ENCODE measurements at places on chromosomes 4 and X.

DNA sequence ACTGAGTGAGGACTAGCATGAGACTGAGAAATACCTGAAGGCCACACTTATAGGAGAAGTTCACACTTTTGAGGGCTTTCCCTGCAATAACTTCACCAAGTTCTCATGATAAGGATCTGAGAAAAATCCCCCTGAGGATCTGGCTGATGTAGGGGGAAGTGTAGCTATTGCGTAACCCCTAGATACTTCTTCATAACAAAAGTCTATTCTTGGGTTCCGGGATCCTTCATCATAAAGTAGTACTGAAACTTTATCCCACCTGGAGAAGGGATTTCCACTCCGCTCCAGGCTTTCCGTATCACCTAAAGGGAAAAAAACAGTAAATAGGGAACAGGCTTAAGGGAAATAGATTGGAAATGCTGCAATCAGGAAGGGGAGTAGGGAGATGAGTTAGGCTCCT, 13.3 kb downstream of the USP27X start:
- peak; percentile 4 for DNase-seq

DNA sequence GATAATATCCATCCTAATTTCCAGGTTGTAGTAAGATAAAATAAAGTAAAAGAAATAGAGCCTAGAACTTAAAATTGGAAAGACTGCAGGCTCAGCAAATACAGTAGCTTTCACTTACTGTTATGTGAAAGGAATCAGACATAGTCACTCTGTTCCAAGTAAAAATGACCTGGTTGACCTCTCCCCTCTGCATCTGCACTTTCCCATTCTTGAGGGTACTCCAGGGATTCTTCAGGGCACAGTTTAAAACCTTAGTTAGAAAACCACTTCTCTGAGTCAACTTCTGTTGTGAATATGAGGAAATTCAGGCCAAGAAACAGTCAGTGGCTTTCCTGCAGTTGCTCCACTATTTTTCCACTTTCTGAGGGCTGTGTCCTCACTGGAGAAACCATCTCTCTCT, 42.9 kb downstream of the FRAS1 start:
- no peak for DNase-seq

DNA sequence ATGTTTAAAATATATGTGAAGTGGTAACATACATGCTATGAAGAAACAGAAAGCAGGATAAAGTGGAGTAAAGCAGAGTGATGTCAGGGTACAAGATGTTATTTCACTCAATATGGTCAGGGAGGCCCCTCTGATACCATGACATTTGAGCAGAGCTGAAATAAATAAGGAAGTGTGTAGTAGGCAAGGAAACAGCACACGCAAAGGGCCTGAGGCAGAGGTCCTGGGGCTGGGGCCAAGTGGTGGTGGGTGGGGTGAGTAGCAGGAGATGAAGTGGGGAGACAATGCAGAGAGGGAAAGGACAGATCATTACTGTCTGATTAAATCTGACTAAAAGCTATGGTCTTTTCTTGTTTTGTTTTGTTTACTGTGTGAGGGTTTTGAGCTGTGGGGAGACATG, 61.1 kb downstream of the FAM13A start:
- DNase-seq, result no peak

DNA sequence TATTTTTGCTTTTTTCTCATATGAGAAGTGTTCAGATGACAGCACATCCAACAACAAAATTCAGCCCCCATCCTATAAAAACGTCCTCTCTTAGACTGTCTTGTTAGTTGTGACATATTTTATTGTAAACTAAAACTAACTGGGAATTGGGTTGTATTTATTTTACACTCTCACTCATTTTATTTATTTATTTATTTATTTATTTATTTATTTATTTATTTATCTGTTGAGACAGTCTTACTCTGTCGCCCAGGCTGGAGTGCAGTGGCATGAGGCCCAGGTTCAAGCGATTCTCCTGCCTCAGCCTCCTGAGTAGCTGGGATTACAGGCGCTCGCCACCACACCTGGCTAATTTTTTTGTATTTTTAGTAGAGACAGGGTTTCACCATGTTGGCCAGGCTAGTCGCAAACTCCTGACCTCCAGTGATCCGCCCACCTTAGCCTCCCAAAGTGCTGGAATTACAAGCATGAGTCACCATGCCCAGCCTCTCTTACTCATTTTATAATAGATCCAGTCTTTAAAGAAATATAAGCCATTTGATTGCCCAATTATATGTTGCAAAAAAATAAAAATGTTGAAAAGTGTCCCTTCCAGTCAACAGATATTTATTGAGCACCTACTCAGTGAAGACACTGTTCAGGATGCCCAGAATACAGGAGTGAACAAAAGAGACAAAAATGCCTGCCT, 44.6 kb downstream of the PALLD start:
- DNase-seq, result no peak

DNA sequence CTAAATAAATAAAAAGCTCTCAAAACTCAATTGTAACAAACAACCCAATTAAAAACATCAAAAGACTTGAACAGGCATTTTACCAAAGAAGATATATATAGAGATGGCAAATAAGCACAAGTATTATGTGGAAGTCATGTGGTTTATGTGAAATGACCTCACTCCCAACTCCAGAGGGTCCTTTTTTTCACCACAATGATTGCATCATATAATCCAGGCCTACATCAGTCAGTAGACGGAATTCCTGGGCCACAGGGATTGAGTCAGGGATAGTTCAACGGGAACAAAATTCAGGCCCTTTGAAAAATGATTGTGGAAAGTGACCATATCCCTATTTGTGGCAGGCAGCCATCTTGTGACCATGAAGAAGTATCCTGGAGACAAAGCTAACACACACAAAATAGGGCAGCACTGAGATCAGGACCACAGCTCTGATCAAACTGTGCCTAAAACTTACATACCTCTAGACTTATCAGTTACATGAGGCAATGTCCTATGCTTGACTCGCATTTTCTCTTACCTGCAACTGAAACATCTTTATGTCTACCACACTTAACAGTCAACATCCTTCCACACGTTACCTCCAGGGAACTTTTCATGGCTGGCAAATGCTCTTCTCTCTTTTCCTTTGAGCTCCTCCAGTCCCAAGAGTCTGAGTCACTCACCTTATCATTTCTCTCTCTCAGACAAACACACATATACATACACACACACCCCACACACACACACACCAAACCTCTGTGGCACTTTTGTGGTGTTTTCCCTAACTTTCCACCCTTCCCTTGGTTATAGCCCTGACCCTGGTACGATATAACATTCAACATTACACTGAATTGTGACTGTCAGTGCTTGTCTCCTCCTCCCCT, 113.5 kb downstream of the PHF8 start:
- no peak for DNase-seq

- DNase-seq, result no peak
Measured at GRCh38 chr4:74322301-74322700, 14.0 kb downstream of the EPGN start.

GRCh38 chr4:183118585-183118984, 19.5 kb downstream of the WWC2 start:
- no peak for DNase-seq

GRCh38 chr4:147736458-147736857, 4.6 kb downstream of the ARHGAP10 start:
- no peak for DNase-seq

DNA sequence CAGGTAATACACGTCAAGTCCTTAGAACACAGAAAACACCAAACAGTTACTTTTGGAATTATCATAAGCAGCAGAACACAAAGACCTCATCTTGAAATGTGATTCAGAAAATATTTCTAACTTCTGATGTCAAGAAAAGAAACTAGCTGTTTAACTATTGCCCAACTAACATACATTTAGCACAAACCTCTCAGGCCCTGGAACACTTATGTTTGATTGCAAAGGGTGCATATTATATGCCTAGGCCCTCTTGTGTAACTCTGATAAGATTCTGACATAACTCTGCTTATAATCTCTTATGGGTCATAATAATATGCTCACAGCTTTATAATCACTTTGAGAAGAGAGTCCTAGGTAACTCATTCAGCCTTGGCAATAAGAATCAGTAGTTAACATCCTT, 62.6 kb downstream of the TBC1D9 start:
- no peak for DNase-seq

All from Kasumi-1 (cell line).